ENCODE measurements at places on chromosomes 5 and 9. TPM values are rescaled to one million over a fixed set of nuclear protein-coding genes. Genes with fewer than 3 reads are reported as not detected.

CMBL gene
- 2.8 TPM for total RNA-seq

DNA sequence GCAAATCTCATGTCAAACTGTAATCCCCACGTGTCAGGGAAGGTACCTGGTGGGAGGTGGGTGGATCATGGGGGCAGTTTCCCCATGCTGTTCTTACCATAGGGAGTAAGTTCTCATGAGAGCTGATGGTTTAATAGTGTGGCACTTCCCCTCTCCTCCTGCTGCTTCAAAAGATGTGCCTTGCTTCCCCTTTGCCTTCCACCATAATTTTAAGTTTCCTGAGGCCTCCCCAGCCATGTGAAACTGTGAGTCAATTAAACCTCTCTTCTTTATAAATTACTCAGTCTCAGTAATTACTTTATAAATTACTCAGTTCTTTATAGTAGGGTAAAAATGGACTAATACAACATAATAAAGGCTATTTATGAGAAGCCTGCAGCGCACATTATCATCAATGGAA lies 7.1 kb upstream of the CNTRL start:
- DNase-seq: no peak
- H3K4me1 ChIP-seq: peaks cover 24% of the 10 kb centered on the region
- H3K27me3 ChIP-seq: peaks cover 2% of the 10 kb centered on the region
- no peak overlapping the region for H3K27ac ChIP-seq
- peaks cover 9% of the 10 kb centered on the region for H3K36me3 ChIP-seq

CDC20B gene
- total RNA-seq: 0.28 TPM

DNA sequence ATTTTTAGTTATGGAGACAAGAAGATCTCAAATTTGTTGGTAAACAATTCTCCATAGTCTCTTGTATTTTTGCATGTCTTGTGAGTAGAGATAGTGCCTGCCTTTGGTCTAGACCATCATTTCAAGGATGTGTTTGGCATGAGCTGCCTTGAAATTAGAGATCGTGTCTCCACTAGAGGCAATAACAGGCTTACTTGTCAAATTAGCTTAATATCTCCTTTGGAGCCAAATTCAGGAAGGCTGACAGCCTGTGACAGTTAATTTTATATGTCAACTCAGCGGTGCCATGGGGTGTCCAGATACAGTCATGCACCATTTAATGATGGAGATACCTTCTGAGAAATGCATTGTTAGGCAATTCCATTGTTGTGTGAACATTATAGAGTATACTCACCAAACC lies 24.8 kb upstream of the PRDM9 start:
- no peaks in the 10 kb centered on the region for H3K36me3 ChIP-seq
- no peaks in the 10 kb centered on the region for H3K4me1 ChIP-seq
- no peak overlapping the region for H3K27ac ChIP-seq
- no peaks in the 10 kb centered on the region for H3K27me3 ChIP-seq
- no peak for DNase-seq

SPINK4 gene
- not detected for total RNA-seq

DNA sequence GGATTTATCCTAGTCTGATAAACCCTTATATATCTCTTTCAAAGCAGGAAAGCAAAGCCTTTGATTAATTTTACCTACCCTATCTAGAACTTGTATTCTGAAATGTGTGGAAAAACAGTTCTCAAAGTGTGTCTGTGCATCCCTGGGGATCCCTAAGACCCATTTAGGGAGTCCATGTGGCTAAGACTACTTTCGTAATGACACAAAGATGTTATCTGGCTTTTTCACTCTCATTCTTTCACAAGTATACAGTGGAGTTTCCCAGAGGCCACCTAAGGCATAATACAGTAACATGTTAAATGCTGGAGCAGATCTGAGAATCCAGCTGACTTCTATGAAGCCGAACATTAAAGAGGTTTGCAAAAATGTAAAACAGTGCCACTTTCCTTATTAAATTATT lies 54.3 kb upstream of the TNFSF15 start:
- peaks cover 13% of the 10 kb centered on the region for H3K4me1 ChIP-seq
- no peak for DNase-seq
- no peak overlapping the region for H3K4me3 ChIP-seq
- peaks cover 22% of the 10 kb centered on the region for H3K36me3 ChIP-seq
- H3K27me3 ChIP-seq: no peaks in the 10 kb centered on the region

GRCh38 chr5:112824197-112824596 lies 36.9 kb upstream of the SRP19 start:
- H3K36me3 ChIP-seq: peaks cover 10% of the 10 kb centered on the region
- no peaks in the 10 kb centered on the region for H3K27me3 ChIP-seq
- H3K4me3 ChIP-seq: no peak overlapping the region
- no peaks in the 10 kb centered on the region for H3K4me1 ChIP-seq
- DNase-seq: no peak

CCL27 gene
- not detected for total RNA-seq

LURAP1L gene
- total RNA-seq: not detected

DNA sequence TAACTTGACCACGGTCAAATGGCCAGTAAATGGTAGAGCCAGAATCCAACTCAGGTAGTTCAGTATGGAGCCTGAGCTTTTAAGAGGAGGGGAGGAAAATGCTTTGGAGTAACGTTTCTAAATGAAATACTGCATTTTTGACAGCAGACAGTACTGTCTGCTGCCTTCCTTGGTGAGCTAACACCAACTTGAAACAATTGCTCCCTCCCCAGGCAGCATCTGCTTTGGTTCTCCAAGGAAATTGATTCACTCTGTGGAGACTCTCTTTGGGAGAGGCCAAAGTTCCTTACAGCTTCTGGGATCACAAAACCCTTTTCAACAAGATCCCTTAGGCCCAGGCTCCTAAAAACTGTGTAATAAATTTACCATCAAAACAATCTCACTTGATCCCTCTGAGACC lies 75.2 kb upstream of the SSBP2 start:
- no peak overlapping the region for H3K27ac ChIP-seq
- no peak for DNase-seq
- H3K27me3 ChIP-seq: peaks cover 2% of the 10 kb centered on the region
- no peaks in the 10 kb centered on the region for H3K36me3 ChIP-seq
- H3K4me1 ChIP-seq: peaks cover 2% of the 10 kb centered on the region

DNA sequence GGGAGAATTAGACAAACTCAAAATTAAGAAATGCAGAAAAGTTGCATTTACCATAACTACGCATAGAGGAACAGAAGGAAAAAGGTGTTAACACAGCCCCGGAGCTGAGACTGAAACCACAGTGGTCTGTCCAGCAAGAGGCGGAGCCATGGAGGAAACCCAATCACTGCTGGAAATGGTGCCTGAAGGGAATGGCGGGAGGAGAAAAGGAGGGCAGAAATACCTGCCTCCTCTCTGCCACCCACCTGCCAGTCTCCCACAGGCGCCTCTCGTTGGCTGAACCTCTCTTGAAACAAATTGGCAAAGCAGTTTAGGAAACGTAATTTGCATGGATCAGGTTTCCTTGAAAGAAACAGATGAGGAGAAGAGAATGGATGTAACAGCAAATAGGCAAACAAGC lies 9.7 kb upstream of the PRKACG start:
- peaks cover 8% of the 10 kb centered on the region for H3K27me3 ChIP-seq
- H3K27ac ChIP-seq: no peak overlapping the region
- H3K4me3 ChIP-seq: no peak overlapping the region
- no peaks in the 10 kb centered on the region for H3K36me3 ChIP-seq
- peaks cover 35% of the 10 kb centered on the region for H3K4me1 ChIP-seq
- no peak for DNase-seq

DNA sequence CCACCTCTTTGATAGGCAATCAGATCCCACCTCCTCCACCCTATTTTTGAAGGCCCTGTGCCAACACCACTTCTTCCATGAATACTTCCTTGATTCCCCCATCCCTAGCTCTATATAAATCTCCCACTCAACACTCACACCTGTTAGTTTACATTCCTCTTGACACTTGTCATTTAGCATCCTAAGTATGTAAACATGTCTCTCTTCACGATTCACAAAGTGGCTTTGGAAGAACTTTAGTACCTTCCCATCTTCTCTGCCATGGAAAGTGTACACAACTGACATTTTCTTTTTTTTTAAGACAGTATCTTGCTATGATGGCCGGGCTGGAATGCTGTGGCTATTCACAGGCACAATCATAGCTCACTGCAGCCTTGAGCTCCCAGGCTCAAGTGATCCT lies 1.5 kb upstream of the FXN start:
- peaks cover 12% of the 10 kb centered on the region for H3K36me3 ChIP-seq
- no peak for DNase-seq
- no peak overlapping the region for H3K27ac ChIP-seq
- H3K4me3 ChIP-seq: no peak overlapping the region
- H3K4me1 ChIP-seq: peaks cover 30% of the 10 kb centered on the region

IRX2 gene
- not detected for total RNA-seq

GRCh38 chr5:43231977-43232376 lies 40.0 kb downstream of the NIM1K start:
- no peak overlapping the region for H3K4me3 ChIP-seq
- H3K27ac ChIP-seq: no peak overlapping the region
- H3K4me1 ChIP-seq: peaks cover 4% of the 10 kb centered on the region
- H3K27me3 ChIP-seq: no peaks in the 10 kb centered on the region
- no peak for DNase-seq

- no peaks in the 10 kb centered on the region for H3K36me3 ChIP-seq
- H3K27me3 ChIP-seq: peaks cover 13% of the 10 kb centered on the region
- no peaks in the 10 kb centered on the region for H3K4me1 ChIP-seq
- H3K27ac ChIP-seq: no peak overlapping the region
- DNase-seq: no peak
Measured at GRCh38 chr9:37700900-37701299, 50.1 kb downstream of the FRMPD1 start.

DNA sequence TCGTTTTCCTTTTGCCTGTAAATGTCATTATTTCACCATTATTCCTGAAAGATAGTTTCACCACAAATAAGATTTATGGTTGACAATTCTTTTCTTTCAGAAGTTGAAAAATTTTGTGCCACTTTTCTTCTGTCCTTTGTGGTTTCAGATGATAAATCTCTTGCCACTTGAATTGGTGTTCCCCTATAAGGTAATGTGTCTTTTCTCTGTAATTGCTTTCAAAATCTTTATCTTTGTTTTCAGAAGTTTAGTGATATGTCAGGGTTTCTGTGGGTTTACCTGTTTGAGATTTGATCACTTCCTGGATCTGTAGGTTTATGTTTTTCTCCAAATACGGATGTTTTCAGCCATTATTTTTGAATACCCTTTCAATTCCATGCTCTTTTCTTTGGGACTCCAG lies 14.6 kb downstream of the RASA1 start:
- H3K4me3 ChIP-seq: peak overlapping the region; percentile 48
- H3K4me1 ChIP-seq: peaks cover 18% of the 10 kb centered on the region
- no peaks in the 10 kb centered on the region for H3K27me3 ChIP-seq
- DNase-seq: no peak
- H3K36me3 ChIP-seq: peaks cover 29% of the 10 kb centered on the region

- no peaks in the 10 kb centered on the region for H3K4me1 ChIP-seq
- H3K36me3 ChIP-seq: no peaks in the 10 kb centered on the region
- H3K4me3 ChIP-seq: no peak overlapping the region
- no peak for DNase-seq
- no peaks in the 10 kb centered on the region for H3K27me3 ChIP-seq
Measured at GRCh38 chr5:92552206-92553160, 1028.5 kb downstream of the NR2F1-AS1 start.

- H3K4me3 ChIP-seq: no peak overlapping the region
- DNase-seq: no peak
- no peak overlapping the region for H3K27ac ChIP-seq
- H3K27me3 ChIP-seq: peaks cover 16% of the 10 kb centered on the region
- no peaks in the 10 kb centered on the region for H3K4me1 ChIP-seq
Measured at GRCh38 chr9:115596021-115596745, 478.2 kb upstream of the TNC start.

GRCh38 chr9:137723783-137724445 lies 105.1 kb downstream of the EHMT1 start:
- H3K4me1 ChIP-seq: peaks cover 19% of the 10 kb centered on the region
- no peak overlapping the region for H3K4me3 ChIP-seq
- DNase-seq: no peak

PKD2L2 gene
- not detected for total RNA-seq

DNA sequence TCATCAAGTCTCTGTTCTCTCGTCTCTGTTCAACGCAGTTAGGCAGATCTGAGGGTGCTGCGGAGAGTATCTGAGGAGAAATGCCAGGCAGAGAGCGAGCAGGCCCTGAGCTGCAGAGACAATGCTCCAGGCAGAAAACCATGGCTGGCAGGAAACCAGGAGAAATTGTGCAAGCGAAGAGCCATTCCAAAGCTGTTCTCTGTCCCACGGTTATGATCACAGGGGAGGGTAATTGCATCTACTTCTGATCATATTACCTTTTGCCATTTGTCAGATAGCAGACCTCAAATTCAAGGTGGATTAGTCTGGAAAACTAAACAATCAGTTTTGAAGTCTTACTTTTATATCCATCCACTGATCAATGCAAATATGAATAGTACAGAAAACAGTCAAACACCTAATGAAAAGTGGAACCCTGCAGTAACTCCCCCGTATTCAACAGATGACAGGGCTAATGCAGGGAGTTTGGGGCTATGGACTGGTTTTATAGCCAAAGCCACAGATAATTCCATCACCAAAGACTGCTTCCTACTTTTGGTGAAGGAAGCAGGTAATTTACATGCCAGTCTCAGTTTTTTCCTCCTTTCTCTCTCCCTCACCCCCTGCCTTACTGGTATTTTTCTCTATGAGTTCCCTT lies 228.0 kb downstream of the DCP2 start:
- DNase-seq: no peak
- no peaks in the 10 kb centered on the region for H3K4me1 ChIP-seq

DNA sequence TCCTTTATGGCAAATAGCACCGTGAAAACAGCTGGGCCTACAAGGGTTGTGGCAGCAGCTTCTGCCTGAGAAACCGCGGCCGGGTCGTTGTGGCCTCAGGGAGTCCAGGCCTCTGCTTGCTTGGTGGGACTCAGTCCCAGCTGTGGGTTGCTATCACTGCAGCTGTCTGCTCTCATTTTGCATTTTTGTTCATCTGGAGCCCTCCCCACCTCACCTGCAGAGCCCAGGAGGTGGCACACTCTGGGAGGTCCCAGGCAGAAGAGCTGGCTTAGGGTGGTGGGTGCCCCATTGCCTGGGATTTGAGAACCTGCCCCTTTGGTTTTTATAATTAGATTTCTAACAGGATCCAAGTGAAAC lies 138.4 kb downstream of the GADD45G start:
- H3K27ac ChIP-seq: peak overlapping the region; percentile 93
- DNase-seq: peak; percentile 82
- peaks cover 2% of the 10 kb centered on the region for H3K36me3 ChIP-seq
- peaks cover 60% of the 10 kb centered on the region for H3K4me1 ChIP-seq
- H3K27me3 ChIP-seq: no peaks in the 10 kb centered on the region

- H3K36me3 ChIP-seq: no peaks in the 10 kb centered on the region
- no peak overlapping the region for H3K4me3 ChIP-seq
- DNase-seq: no peak
- peaks cover 5% of the 10 kb centered on the region for H3K4me1 ChIP-seq
- H3K27ac ChIP-seq: no peak overlapping the region
Measured at GRCh38 chr9:91677331-91677730, 253.7 kb upstream of the NFIL3 start.

- DNase-seq: no peak
- H3K36me3 ChIP-seq: no peaks in the 10 kb centered on the region
- no peaks in the 10 kb centered on the region for H3K27me3 ChIP-seq
- H3K27ac ChIP-seq: no peak overlapping the region
- no peak overlapping the region for H3K4me3 ChIP-seq
Measured at GRCh38 chr5:29208024-29208423, 1985.5 kb upstream of the CDH6 start.

GRCh38 chr5:97355775-97356174 lies 172.7 kb upstream of the RIOK2 start:
- H3K4me1 ChIP-seq: no peaks in the 10 kb centered on the region
- H3K27me3 ChIP-seq: no peaks in the 10 kb centered on the region
- H3K27ac ChIP-seq: no peak overlapping the region
- H3K4me3 ChIP-seq: no peak overlapping the region
- H3K36me3 ChIP-seq: no peaks in the 10 kb centered on the region

PDE8B gene
- total RNA-seq: 0.23 TPM

DOLPP1 gene
- 17.4 TPM for total RNA-seq

SOX30 gene
- total RNA-seq: 0.09 TPM

- peaks cover 12% of the 10 kb centered on the region for H3K4me1 ChIP-seq
- peaks cover 3% of the 10 kb centered on the region for H3K27me3 ChIP-seq
- H3K27ac ChIP-seq: no peak overlapping the region
- no peak for DNase-seq
Measured at GRCh38 chr5:111551161-111551560, 38.8 kb upstream of the STARD4 start.

CHSY3 gene
- total RNA-seq: not detected
